ENCODE measurements at places on chromosomes 7 and 10.
A peak's percentile ranks its signal among the peaks of the same experiment; 100 is the strongest.

- no peak for DNase-seq
Observed at GRCh38 chr10:15120523-15120922, 23.4 kb downstream of the RPP38 start.

DNA sequence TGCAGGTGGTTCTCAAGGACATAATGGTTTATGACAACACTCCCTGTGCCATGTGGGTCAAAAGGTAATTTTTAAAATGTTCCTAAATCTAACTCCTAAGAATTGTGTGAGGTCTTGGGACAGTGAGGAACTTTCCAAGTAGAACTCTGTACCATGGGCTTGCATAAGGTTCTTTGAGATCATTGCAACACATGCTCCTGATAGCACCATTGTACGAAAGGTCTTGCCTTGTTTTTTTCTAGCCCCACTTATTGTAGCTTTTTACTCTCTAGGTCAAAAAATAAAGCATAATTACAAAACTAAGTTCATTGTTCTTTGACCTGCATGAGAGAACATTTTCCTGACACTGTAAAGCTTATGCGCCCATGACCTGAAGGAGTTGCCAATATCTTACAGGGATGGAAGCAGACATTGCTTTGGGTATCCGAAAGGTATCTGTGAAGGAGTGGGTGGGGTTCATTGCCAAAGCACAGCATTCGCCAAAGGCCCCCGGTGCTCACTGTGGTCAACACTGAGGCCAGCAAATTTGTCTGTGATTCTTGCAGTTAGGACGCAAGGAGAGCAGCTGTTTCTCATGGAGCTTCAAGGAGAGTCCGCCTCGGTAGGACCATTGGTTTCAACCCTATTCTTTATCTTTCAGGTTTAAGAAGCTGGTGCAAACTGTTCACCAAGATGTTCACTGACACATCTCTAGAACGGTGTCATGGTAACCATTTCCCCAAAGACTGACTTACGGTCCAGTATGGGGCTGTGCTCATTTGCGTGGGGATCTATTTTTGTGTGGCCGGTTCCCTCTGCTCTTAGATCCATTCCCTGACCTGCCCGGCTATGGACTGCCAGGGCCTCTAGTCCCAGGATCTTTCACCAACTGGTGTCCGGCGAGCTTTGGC, 7.6 kb upstream of the PRKAG2 start:
- no peak for DNase-seq

DNA sequence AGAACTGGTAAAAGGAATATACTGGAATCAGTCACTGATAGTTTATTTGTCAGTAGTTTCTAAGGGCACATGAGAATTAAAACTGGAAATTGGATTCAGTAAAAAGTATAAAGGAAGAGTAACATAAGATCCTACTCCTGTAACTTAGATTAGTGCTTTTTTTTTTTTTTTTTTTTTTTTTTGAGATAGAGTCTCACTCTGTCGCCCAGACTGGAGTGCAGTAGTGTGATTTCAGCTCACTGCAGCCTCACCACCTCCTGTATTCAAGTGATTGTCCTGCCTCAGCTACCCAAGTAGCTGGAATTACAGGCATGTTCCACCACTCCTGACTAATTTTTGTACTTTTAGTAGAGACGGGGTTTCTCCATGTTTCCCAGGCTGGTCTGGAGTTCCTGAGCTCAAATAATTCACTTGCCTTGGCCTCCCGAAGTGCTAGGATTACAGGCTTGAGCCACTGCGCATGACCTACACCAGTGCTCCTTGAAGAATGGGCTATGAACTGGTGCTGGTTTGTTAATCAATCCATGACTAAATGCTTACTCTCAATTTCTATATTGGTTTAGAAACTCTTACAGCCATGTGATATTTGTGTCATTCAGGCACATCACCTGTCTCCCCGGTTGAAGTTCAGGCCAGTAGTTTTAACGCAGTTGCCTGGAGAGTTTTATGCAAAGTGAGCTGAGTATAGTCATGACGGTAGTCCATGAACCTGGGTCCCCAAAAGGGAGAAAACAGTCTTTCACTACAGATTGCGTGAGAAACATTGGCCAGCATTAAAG, 65.0 kb downstream of the ZEB1 start:
- DNase-seq, result peak; percentile 26

DNA sequence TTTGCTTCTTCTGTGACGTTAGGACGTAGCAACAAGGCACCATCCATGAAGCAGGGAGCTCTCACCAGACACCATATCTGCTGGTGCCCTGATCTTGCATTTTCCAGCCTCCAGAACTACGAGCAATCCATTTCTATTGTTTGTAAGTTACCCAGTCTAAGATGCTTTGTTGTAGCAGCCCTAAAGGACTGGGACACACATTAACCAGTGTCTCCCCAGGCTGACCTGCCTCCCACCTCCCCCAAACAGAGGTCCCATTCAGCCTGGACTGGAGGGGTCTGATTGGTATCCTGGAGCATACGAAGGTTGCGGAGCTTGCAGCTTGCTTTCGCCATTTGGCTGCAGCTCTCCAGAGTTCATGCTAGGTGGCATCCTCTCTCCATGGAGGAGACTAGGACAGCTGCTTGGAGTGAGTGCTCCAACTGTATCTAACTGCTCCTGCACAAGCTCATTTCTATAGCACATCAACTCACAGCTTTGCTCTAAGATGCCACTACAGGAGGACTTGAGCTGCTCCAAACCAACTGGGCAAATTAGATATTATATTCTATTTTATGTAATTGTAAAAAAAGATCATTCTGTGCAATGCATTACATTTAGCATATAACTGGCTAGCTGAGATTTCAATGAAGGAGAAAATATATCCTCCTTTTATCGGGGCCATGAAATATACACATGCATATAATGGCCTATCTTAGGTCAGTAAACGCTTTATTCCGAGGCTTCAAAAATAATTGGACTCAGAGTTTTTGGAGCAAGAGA, 8.0 kb upstream of the GRK5 start:
- no peak for DNase-seq

GRCh38 chr7:6589829-6590644, at the start of gene INTS15:
Gene INTS15, plus strand, starts transcription at chr7:6590021. Its CDS starts 263 bp downstream, at chr7:6590284.
- peak; percentile 85 for DNase-seq

DNA sequence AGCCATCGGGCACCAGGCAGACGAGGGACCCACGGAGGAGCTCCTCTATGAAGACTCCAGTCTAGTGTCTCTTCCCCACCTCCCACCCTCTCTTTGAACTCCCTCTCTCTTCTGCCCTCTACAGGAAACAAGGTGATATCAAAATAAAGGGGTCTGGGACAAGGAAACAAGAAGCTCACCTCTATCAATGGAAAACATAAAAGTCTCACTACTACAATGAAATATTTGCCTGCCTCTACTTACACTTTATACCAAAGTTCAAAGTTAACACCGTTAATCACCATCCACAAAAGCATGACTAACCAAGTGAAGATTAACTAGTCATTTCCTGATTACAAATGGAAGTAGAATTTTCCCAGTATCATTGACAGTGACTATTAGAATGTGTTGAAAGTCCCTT, 82.2 kb downstream of the PARD3 start:
- no peak for DNase-seq

DNA sequence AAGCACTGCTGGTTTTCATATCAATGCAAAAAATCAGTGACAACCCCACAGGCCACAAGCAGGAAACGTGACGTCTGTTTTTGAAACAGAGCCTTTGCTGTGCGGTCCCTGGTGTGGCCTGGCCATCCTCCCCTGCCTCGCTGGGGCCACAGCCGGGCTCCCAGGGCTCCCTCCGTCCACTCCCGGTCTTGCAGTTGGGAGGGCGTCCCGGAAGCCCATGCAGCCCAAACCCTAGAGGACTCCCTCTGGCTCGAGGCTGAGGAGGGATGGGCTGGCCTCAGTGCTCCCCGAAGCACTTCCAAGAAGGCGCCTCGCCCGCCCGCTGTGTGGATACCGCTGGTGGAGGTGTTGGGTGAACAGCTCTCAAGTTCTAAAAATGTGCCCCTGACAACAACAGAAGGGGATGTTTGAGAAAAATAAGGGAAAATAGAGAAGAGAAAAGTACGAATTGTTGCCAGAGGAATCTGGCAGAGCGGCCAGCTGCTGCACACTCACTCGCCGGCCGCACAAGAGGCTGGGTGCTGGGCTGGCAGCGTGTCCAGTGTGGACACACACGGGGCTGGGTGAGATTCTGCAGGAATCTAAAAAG, 73.5 kb downstream of the ZRANB1 start:
- no peak for DNase-seq

- no peak for DNase-seq
Observed at GRCh38 chr7:55092975-55093373, 74.2 kb downstream of the EGFR start.

DNA sequence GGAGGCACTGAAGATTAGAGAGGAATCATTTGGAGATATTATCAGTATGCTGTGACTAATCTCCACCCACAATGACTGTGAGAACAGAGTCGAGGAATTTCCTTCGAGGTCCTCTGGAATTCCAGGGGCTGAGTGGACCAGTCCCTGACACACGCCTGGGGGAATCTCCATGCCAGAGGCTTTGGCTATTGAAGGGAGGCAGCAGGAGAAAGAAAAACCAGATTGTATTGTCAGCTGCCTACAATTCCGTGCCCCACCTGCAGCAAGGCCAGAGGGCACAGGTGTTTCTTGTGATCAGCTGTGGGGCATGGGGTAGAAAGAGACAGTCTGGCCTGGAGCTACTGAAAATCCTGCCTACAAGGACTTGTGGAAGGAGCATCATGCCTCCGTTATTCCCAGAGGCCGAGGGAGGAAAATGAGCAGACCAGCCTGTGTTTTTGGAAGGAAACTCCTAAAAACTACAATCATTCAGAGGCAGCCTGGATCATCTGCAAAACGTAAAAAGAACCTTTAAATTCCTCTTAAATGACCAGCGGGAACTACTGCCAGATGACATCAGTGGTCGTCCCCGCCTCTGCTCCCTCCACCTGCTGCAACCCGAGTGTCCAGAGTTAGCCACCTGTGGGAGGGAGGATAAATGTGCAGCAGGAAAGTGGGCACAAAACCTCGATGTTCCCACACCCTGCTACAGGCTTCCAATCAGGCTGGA, 25.4 kb upstream of the ANK3 start:
- DNase-seq, result no peak

- DNase-seq, result no peak
Observed at GRCh38 chr7:115827305-115828045, 203.1 kb downstream of the TFEC start.

DNA sequence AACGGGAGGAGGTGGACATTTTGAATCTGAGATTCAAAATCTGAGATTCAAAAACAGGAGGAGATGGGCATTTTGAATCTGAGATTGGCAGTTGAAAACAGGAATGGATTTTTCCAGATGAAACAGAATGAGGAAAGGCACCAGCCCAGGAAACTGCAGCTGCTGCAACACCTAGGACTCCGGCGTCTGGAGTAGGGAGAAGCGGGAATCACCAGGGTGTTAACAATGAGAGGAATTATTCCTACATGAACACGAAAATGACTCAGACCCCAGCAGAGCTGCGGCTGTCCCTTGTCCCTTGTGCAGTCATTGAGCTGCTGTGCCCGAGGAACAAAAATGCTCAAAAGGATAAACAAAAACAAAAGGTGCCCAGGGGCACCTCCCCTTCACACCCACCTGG, 59.9 kb upstream of the KAT6B start:
- no peak for DNase-seq

All from GM19239 (cell line).